ENCODE measurements at places on chromosomes 3 and 15.
A peak's percentile ranks its signal among the peaks of the same experiment; 100 is the strongest.

DNA sequence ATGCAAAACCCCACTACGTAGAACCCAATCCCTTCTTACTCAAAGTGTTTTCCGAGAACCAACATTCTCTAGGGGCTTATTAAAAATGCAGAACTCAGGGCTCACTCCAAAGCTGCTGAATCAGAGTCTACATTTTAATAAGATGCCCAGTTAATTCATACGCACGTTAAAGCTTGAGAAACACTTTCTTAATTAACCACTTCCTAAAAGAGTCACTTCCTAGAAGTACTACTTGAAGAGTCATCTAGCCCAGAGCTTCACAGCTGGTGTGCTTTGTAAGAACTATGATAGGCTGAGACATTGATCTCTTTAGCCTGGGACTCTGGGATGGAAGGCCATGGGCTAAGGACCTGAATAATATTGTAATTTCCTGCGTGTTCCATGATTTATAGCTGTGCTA is 9.0 kb downstream of the COL6A5 start:
- peak; percentile 74 for DNase-seq

DNA sequence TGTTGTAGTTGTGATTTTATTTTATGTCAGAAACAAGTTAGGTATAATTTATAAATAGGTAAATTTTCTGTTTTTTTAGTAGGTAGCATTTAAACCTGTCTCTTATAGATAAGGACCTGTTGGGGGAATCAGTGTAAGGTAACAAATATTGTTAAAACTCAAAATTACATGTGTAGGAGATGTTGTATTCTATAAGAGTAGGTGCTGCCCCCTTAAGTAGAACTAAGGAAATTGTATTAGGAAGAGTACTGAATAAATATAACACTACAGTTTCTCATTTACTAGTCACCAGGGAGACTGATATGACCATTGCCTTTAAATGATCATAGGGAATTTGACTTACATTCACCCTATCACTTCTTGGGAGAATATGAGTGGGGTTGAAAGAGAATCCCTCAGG is 31.2 kb downstream of the SLC25A36 start:
- no peak for DNase-seq

DNA sequence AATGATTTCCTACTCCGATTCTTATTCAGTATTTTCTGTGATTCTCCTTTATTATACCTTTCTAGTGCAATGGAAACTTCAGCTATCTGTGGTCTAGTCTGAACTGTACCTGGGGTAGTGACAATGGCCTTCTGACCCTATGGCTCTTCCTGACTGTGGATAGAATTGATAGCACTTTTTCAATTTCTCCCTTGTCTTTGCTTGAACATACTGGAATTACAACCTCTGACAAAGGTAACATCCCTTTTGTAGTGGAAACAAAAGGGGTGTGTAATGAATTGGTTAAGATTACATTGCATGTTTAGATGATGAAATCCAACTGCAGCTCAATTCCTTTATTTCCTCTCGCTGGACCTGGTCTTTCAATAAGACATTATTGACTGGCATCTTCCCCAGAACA is 21.0 kb upstream of the SOX2 start:
- DNase-seq: no peak

DNA sequence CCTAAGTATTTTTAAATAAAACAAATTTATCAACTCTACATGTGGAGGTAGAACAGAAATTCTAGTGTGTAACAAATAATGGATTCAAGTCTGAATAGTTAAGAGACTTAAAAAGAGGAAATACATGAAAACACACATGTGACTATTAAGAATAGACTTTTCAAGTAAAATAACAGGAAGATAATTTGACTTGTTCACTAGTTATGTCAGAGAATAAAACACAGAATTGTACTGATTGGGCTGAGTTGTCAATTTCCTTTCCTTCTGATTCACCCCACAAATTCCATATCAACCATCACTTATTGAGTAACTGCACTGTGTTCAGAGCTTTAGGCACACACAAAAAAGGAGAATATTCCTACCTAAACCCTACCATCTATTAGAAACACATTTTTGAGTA is 557.2 kb downstream of the TUSC7 start:
- DNase-seq: no peak

DNA sequence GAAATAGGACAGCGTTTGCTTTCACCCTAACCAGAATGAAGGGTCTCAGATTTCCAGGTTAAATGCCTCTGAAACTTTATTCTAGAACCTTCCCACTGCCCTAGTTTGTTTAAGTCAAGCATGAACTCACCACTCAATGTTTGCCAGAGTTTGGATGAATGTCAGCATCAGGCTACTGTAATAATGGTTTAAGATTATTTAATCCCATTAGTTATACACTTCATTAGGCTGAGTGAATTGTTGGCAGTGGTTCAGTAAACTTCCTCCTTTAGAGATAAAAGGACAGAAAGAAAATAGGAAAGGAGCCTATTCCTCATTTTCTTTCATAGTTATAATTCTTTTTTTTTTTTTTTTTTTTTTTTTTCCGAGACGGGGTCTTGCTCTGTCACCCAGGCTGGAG is 401.9 kb upstream of the TPRG1 start:
- peak; percentile 19 for DNase-seq

DNA sequence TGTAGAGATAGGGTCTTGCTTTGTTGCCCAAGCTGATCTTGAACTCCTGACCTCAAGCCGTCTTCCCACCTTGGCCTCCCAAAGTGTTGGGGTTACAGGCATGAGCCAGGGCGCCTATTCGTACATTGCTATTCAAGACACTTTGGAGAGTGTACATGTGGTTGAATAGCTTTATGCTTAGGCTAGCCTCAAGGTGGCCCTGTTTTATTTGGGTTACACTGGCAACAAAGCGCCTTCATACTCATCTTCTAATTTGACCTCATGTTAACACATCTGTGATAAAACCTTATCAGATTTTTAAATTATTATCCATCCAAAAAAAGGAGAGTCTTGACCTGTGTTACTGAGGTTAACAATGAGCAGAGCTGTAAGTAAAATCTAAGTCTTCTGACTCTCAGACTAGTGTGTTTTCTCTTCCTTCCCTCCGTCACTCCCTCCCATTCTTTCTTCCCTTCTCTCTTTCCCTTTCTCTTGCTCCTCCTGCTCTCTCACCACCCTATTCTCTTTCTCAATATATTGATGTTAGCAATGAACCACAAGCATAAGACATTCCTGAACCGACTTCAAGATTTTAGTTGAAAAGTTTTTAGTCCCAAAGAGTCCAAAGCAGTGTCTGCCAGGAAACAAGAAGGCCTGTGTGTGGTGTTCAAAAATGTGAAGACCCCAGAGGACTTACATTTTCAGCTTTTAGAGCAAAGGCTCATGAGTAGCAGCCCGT is 603.7 kb upstream of the CFAP20DC start:
- DNase-seq: no peak

DNA sequence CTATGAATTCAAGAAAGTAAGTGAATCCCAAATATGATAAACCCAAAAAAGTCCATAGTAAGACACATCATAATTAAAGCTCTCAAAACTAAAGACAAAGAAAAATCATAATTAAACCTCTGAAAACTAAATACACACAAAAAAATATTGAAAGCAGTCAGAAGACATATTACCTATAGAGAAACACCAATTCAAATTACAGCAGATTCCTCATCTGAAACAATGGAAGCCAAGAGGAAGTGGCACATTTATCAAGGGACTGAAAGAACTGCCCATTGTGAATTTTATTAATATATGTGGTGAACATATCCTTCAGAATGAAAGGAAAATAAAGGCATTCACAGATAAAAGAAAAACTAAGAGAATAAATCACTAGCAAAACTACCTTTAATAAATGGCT is 128.2 kb downstream of the SCAPER start:
- no peak for DNase-seq

- DNase-seq: no peak
These were observed 27.8 kb downstream of the STARD5 start for GRCh38 chr15:81296186-81296585.

GRCh38 chr3:146550743-146551510 is 6.5 kb upstream of the PLSCR1 start:
- no peak for DNase-seq

DNA sequence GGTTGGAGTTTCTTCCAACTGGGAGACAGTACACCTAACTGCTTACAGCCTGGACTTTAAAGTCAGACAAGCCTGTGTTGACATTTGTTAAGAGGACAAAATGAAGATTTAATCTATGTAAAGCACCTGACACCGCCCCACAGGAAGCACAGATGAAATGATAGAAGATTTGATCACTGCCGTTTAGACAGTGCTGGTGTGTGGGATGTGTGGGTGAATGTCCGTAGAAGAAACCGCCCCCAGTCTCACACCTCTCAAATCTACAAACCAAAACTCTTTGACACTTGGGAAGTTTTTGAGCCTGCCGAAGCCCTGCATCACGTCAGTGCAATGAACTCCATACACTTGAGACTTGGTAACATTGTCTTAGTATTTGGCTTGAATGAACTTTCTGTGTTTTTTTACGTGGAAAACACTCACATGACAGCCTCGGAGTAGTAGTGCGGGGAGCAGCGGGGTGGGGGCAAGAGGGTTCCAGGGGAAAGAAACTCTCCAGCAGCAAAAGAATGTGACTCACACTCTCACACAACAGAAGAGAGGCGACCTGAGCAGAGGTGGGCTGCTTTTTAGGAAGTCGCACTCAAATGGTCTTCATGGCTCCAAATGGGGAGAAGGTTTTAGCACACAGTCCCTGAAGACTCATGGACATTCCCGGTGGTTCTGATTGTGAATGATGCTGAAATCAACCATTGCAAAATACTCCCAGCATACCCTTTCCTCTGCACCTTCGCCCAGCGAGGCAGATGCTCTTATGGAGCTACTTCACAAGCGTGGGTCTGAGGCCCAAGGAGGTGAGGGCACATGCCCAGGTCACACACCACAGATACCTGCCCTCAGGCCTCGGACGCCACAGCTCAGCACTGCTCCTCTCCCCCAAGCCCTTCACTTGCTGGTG is 79.2 kb downstream of the SRGAP3 start:
- no peak for DNase-seq

GRCh38 chr15:51088585-51088984 is 6.1 kb downstream of the TNFAIP8L3 start:
- DNase-seq: no peak

- no peak for DNase-seq
These were observed 43.1 kb downstream of the AMOTL2 start for GRCh38 chr3:134330883-134331810.

DNA sequence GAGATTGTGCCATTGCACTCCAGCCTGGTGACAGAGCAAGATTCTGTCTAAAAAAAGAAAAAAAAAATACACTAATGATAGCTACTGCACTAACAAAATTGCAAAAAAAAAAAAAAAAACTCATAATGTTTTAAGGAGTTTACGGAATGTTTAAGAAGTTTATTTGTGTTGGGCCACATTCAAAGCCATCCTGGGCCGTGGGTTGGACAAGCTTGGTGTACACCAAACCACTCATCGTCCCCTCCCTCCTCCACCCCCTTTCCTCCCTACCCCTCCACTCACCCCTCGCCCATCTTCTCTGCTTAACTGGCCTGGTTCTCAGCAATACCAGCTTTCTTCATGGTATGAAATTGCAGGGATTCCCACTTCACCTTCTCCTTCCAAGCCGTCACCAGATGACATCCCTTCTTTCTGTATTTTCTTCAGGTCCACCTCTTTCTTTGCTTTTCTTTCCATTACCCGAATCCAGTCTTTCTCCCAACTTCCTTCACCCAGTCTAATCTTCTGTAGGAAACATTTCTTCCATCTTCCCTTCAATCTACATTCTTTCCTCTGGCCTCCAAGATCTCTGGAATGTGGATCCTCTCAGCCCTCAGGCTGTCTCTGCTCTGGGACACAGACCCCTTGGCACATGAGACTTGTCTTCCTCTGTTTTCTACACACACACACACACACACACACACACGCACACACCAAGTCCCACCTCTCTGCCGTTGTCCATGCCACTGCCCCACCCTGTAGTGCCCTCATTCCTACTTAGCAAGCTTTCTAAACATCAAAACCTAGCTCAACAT is 3.5 kb upstream of the MESP1 start:
- DNase-seq: no peak

DNA sequence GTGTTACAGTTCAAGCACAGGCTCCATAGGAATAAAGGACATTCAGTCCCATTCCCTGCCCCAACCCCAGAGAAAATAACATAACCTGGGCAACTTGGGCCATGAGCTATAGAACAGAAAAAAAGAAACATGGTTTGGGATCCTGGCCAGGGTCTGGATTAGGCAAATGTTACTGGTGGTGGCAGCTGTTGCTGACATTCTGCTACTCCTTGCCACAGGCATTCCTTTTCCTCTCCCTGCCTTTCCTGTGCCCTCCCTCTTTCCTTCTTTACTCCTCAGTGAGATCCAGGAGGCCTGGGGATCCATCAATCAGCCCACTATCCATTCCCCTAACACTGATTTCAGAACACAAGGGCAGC is 129.1 kb downstream of the NTRK3 start:
- peak; percentile 34 for DNase-seq

DNA sequence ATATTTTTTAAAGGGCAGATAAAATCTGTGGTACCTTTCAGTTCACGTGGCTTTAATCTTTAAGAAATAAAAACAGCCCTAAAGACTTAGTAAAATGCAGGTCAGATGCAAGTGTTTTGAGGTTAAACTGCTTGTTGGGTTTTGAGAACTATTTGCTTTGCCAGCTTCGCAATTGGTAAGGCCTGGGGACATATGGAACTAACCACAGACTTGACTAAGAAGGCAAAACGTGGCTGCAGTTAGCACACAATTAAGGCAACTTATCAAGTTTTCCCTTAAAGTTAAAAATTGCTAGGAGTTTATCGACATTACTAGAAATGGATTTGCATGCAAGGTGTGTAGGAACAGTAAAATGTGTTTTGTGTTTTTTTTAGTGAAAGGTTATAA is 206.9 kb downstream of the ZNF385D start:
- DNase-seq: no peak

DNA sequence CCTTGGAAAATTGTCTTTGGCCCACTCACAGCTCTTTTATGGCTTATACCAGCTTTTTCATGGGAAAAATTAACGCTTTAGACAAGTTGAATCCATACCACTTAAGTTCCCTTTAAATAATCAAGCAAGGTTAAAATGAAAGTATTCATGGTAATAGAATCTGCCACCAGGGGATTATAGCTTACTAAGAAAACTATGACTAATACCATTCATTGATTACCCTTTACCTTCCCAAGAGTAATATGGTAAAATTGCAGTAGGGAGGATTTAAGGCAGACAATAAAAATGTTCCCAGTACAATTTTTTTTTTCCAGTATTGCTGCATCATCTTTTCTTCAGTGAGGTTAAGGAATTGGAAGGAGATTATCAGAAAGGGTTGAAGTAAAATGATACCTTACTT is 641.1 kb upstream of the NAALADL2 start:
- no peak for DNase-seq

- no peak for DNase-seq
These were observed 519.2 kb downstream of the EPHB1 start for GRCh38 chr3:135314237-135314636.

GRCh38 chr3:50444213-50444612 is 59.2 kb downstream of the CACNA2D2 start:
- no peak for DNase-seq

DNA sequence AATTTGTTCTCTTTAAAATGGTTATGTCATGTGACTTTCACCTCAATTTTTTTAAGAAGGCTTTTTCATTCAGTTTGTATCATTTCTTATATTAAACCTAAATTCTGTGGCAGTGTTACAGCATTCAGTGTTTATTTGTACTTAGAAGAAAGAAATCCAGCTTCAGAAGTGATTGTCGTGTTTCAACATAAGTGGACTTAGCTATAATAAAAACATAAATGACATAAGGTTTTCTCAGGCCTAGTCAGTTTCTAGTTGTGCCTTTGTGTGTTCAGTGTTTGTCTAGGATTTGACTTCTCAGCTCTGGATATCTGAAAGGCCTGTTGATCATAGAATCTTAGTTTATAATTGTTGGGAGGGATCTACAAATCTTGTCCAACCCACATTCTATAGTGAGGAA is 80.5 kb downstream of the STT3B start:
- DNase-seq: no peak

GRCh38 chr3:174322789-174323188 is 536.3 kb upstream of the NAALADL2 start:
- no peak for DNase-seq

All from NCI-H524 treated with DMSO at 0.1 percent for 48 hours (cell line).